Activated CD4-positive, alpha-beta T cell treated with anti-CD3 and anti-CD28 coated beads, Interleukin-2, Interleukin-6, amounts not matched to agents 100 ng/mL and 50 ng/mL, durations not matched to agents 16 hours and 8 hours (primary cell): ENCODE measurements at places on chromosomes 6 and 20.

DNA sequence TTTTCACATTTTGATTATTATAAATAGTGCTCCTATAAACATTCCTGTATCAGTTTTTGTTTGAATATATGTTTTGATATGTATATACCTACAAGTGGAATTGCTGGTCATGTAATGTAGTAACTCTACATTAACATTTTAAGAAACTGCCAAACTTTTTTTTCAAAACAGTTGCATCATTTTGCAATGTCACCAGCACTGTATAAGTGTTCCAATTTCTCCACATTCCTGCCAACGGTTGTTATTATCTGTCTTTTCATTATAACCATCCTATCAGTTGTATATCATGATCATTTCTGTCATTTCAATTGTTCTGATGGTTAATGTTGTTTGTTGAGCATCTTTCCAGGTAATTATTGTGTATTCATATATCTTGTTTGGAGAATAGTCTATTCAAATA lies 44.8 kb upstream of the SAMD5 start:
- DNase-seq: no peak

DNA sequence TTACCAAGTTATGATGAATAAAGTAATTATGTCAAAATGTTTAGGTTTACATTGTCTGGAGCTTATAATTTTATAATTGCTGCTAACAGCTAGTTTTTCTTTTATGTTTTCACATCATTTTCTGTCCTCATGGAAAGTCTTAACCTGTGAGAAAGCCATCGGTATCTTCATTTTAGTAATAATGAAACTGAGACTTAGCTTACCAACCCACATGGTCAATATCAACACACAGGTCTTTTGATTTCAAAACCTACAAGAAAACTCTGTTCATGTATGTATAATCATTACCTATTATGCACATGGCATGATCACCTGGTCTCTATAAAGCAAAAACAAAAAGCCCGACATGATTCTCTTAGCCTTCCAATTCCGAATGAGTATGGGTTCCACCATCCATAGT lies 61.9 kb downstream of the KCNQ5 start:
- DNase-seq: peak; percentile 8

DNA sequence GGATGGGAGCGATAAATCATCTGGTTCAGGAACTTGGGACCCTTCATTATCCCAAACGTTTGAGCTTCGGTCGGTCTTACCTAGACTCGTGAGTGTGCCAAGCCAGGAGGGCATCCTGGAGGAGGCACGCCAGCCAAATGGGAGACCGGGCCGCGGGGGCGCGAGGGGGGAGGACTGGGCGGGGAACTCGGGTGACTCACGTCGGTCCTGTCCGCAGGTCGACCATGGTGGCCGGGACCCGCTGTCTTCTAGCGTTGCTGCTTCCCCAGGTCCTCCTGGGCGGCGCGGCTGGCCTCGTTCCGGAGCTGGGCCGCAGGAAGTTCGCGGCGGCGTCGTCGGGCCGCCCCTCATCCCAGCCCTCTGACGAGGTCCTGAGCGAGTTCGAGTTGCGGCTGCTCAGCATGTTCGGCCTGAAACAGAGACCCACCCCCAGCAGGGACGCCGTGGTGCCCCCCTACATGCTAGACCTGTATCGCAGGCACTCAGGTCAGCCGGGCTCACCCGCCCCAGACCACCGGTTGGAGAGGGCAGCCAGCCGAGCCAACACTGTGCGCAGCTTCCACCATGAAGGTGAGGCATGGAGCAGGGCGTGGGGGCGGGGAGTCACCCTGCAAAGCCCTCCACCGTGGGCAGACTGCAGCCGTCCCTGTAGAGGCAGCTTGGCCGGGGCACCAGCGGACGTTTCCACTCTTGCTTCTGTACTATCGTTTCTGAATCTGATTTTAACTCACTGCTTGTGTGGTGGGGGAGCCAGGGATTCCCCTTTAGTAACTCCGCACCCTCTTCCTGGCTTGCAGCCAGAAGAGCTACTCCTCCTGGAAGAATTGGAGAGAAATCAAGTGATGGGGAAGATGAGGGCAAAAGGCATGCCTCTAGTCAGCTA lies 2.7 kb downstream of the BMP2 start:
- no peak for DNase-seq

- no peak for DNase-seq
Measured at GRCh38 chr20:11195899-11196558, 522.2 kb upstream of the JAG1 start.

GRCh38 chr20:18662279-18663040 lies 74.6 kb downstream of the DTD1 start:
- DNase-seq: peak; percentile 39

DNA sequence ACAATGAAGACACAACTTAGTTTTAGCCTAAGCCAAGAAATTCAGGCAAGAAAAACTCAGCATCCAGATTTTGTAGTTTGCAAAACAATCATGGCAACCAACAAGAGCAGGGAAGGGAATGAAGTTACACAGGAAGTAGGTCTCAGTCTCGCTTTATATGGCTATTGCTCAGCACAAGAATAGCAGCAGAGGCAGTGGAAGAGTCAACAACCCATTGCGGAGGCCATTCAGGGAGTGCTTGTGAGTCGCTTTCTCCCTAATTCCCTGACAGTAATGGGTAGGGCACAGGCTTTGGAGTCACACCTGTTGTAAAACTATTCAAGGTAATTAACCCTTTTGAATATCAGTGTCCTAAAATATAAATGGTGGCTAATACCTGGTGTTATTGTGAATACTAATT lies 238.5 kb downstream of the HDGFL1 start:
- no peak for DNase-seq

GRCh38 chr20:57004951-57005933 lies 261.2 kb downstream of the BMP7 start:
- DNase-seq: no peak

DNA sequence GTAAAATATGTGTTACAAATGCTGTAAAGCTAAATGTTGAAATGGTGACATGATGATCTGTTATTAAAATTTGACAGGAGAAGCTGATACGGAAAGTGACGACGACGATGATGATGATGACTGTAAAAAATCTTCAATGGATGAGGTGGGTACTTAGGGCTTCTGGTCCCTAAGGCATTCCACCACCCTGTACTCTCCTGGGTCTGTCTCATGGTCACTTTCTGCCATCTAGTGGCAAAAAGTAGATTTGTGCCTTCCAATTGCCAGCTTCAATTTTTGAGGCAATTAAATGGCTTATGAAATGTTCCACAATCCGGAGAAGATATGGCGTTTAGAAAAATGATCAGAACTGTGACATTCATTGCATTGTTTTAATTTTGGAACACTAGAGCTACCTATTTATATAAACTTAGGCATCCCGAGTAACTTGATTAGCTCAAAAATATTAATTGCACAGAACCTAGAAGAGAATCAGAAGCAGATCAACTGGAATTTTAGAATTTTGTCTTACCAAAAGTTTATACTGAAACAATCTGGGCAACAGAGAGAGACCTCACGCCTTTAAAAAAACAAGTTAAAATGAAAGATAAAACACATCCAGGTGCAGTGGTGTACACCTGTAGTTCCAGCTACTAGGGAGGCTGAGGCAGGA lies 346.5 kb upstream of the PLCB4 start:
- peak; percentile 65 for DNase-seq

GRCh38 chr6:2028457-2029038 lies 216.9 kb downstream of the GMDS start:
- DNase-seq: no peak

DNA sequence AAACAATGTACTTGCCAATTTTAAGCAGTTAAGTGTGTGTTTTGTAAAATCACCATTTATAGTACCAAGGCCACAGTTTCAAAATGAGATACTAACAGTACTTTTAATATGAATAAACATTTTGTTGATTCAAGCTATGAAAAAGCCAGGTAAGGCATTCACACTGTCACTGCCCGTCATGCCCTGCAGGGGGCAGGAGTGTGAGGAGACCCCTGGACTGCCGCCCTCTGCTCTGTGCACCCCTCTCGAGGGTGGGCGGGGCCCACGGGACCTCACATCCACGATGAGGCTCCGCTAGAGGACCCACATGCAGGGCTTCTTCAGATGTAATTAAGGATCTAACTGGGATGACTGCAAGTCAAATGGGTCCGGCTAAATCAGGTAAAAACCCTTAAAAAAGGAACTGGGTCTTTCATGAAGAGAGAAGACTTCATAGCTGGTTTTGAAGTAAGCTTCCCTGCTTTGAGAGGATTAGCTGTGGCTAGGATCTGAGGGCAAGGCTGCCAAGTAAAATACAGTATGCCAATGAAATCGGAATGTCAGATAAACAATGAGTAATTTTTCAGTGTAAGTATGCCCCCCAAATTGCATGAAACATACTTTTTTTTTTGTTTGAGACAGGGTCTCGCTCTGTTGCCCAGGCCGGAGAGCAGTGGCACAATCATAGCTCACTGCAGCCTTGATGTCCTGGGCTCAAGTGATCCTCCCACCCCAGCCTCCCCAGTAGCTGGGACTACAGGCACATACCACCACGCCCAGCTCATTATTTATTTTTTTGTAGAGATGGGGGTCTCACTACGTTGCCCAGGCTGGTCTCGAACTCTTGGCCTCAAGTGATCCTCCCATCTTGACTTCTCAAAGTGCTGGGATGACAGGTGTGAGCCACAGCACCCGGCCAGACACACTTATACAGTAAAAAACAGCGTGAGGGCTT lies 18.7 kb downstream of the DIDO1 start:
- DNase-seq: peak; percentile 41

DNA sequence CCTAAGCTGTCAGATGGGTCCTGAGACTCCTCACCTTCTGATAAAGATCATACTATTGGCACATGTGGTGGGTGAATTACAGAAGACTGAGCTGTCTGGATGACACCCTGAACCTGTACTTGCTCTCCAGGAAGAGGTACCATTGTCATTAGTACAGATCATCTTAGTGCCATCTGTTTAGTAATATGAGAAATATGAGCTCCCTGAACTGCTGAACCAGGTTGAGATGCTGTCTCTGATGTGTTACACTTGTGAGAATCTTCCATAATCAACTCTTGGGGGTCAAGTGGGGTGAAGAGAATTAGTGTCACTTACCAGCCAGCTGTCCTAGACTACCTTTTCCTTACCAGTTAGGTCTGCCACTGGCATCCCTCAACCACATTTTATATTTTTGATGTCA lies 531.0 kb downstream of the EPHA7 start:
- no peak for DNase-seq

DNA sequence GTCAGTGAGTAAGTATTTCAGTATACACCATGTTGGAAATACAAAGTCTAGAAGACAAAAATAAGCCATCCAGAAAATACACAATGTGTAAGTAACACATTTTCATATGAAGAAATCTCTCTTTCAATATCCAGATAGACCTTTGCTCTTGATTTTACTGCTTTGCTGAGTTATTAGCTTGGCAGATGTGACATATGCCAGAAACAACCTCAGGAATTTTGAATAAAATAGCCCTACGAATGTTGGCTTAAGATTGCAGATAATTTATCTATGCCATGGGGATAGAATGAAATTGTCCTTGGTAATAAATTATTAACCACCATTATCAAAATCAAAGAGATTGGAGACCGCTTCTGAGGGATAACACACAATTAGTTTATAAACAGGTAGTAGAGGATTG lies 1036.9 kb upstream of the EPHA7 start:
- DNase-seq: no peak

GRCh38 chr20:63064745-63065711 lies 58.3 kb upstream of the BHLHE23 start:
- no peak for DNase-seq

GRCh38 chr6:2353412-2354137 lies 108.2 kb upstream of the GMDS start:
- DNase-seq: peak; percentile 58

DNA sequence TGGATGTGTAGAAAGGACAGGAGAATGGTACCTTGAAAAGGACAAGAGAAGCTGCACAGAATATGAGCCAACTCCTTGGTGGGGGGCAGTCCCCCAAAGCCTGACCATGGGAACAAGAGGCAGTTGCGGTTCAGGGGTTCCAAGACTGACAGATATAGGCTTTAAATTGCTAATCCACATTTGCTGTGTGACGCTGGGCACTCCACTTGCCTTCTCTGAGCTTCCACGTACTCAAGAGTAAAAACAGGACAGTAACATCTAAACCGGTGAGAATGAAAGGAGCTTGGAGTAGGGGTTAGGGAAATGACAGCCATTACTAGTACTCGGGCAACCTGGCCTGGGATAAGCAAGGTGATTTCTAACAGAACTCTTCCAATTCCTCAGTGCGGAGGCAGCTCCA lies 57.9 kb upstream of the LRFN2 start:
- DNase-seq: no peak

GRCh38 chr20:32140603-32141002 lies 31.1 kb downstream of the TM9SF4 start:
- no peak for DNase-seq

GRCh38 chr6:80457439-80457933 lies 351.0 kb downstream of the BCKDHB start:
- no peak for DNase-seq

- no peak for DNase-seq
Measured at GRCh38 chr6:111782887-111783466, 90.3 kb downstream of the FYN start.

- DNase-seq: peak; percentile 24
Measured at GRCh38 chr20:50346374-50347283, 156.0 kb downstream of the CEBPB start.

- peak; percentile 11 for DNase-seq
Measured at GRCh38 chr6:144152334-144152900, 2.1 kb downstream of the STX11 start.

DNA sequence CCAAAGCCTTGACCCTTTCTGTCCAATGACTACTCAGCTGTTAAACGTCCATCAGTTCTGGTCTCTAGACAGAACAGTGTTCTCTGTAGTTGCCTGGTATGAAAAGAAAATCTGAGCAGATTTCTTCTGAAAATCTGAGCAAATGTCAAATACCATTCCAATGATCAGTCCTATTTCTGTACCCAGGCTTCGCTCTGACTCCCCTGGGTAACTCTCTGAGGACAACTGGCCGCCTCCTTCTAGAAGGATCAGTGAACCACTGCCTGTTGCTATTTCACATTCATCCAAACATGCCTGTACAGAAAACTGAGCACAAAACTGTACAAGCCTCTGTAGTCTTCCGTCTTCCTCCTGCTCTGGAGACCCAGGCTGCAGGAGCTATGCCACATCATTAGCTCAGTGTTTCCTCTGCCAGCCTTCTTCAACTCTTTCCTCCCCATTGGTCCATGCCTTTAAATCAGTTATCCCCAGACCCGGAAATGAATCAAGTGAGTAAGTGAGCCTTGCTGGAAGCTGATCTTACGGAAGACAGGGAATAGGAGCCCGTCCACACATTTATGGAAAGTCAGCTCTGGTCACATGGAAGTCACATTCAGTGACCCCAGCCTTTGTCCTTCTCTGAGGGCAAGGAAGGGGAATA lies 63.3 kb downstream of the DAAM2 start:
- DNase-seq: no peak
